ENCODE measurements at places on chromosomes 2 and 18. TPM values are rescaled to one million over a fixed set of nuclear protein-coding genes. Genes with fewer than 3 reads are reported as not detected.

- DNase-seq = no peak
Observed at GRCh38 chr2:143764261-143764660, 635.0 kb downstream of the ARHGAP15 start.

DNA sequence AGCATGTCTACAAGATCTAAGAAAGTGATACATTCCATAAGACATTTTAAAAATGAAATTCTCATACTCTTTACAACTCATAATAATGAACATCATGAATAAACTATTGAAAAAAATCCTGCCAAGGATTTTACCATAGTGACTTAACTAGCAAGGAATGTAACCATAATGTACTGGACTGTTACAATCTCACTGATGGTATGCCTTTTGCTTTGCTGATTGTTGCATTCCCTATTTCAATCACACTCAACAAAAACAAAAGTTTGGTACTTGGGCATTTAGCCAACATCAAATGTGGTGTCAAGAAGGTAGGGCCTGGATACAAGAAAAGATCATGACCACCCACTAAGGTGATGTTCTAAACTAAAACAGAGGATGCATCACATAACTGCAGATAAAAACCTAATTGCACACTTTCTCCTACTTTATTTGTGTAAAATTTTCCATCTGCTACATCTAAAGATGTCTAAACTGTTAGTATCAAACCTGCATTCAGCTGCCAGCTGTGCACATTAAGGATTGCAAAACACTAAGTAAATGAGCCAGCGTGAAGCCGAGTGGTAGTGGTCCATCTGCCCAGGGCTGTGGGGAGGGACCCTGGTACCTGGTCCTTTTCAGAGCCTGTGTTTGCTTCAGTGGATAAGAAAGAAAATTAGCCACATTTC is 564.4 kb downstream of the ZEB2 start:
- DNase-seq = no peak

EHD3 gene
- total RNA-seq = 12.1 TPM

- DNase-seq = no peak
Observed at GRCh38 chr2:174300114-174300513, 34.6 kb upstream of the SP9 start.

GRCh38 chr2:102892698-102893310 is 131.0 kb downstream of the TMEM182 start:
- DNase-seq = no peak

PSTPIP2 gene
- 3.4 TPM for total RNA-seq

DNA sequence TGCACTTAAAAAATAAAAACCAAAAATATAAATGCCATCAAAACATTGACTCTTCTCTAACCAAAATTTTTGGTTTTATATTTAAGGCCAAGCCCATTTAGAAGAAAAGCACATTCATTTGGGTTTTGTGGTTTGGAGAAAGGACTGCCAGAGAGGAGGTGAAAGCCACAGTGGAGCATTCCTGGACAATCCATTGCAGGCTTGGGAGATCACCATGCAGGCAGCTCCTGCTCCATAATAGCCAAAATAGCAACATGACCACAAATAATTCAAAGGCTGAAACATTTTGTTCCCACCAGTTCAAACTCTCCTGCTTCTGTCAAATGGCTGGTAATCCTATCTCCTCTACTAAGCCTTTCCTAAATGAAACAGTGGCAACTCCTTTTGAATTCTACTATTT is 73.5 kb downstream of the GALNT3 start:
- DNase-seq = no peak

GRCh38 chr2:110166266-110166665 is 38.5 kb downstream of the NPHP1 start:
- no peak for DNase-seq

- no peak for DNase-seq
Observed at GRCh38 chr2:120775801-120776589, 40.3 kb downstream of the GLI2 start.

DNA sequence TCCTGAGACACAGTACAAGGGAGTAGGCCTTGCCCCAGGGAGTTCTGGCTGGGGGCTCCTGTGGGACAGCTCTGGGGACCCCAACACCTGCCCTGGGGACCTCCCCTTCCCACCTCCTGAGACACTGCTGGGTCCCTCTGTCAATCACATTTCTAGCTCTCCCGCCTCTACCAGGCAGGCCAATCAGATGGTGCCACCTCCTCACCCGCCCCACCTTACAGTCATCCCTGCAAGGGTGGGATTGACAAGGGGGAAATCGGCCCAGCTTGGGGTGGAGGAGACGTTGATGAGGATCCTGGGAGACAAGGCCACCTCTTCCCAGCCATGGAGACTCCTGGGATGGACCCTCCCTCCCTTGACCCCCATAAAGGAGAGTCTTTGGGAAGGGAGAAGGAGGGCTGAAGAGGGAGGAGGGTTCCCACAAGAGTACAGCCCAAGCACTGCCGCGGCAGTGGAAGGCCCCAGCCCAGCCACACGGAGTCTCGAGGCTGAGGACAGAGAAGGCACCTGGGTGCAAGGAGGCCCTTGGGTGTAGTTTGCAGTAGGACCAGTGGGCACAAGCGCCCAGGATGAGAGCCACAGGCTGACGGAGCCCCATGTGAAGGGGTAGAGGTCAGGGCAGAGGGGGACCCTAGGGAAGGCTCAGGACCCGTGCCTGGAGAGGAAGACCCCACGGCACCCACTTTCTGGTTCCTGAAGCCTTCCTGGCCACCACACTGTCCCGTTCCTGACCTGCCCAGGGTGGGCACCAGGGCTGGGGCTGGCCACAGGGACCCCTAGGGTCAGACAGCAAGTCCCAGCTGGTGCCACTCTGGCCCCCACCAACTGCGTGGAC is 109.9 kb upstream of the OTOS start:
- no peak for DNase-seq

NOL4 gene
- total RNA-seq = not detected

GRCh38 chr2:27191070-27191829 is 20.6 kb upstream of the ATRAID start:
- peak; percentile 73 for DNase-seq

GRCh38 chr2:46101557-46102220 is 195.5 kb upstream of the EPAS1 start:
- DNase-seq = no peak

DNA sequence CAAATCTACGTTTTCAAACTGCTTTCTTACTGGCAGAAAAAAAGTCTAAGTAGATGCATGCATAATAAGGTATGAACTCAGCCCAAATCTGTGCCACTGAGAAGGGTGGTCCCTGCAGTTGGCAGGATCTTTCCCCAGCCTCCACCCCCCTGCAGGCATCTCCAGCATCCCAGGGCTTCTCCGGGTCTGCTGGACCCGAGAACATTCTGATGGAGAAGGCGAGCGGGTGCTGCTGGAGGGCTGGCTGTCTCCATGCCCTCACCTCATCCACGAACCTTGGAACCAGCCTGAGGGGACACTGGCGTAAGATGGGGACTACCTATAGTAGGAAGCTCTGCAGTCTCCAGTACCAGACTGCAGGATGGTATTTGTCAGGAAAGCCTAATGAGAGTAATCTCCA is 198.9 kb downstream of the HDAC4 start:
- DNase-seq = no peak

- DNase-seq = no peak
Observed at GRCh38 chr2:95343429-95344214, 46.5 kb downstream of the KCNIP3 start.

TRMT61B gene
- total RNA-seq = 14.9 TPM

DNA sequence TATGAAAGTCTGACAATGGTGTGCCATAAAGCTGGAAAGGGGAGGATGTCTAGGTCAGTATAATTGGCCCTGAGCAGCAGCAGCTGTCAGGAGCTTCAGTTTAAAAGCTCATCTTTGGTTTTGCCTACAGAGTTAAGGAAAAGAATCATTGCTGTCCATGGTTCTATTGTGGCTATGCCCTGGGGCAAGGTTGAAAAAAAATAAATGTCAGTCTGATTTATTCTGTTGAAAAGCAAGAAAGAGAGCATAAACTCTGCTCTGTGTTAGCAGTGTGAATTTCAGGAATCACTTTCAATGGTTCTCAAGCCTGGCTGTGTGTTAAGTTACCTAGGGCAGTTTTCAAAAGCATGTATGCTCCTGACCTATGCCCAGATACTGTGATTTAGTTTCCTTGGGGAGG is 446.7 kb downstream of the SETBP1 start:
- no peak for DNase-seq

GRCh38 chr2:233065954-233066470 is 5.9 kb downstream of the INPP5D start:
- no peak for DNase-seq

DNA sequence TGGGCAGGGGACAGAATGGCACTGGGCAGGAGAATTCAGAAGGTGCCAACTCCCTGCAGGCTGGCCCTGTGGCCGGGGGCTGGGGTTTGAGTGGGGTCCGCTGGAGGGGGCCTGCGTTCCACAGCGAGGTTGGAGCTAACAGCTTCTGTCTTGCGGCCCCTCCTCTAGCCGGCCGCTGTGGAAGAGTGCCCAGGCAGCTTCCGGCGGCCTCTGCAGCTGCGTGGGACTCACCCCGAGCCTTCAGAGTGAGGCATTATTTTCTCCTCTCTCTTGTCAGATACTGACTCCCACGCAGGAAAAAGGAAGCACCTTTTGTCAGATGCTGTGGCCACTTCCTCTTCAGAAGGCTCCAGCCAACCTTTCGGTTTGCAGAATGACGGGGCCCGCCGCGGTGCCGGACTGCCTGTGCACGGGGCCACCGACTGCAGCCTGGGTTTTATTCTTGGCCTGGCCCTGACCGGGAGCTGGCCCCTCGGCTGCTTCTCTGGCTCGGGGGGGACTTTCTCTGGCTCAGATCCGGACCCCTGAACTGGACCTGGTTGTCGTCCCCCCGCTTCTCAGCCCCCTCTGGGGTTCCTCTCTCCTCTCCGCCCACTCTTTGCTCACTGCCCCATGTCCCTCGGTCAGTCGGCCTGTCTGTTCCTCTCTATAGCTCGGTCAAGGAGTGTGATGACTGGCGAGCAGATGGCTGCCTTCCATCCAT is 40.1 kb downstream of the ARHGAP25 start:
- peak; percentile 77 for DNase-seq

- no peak for DNase-seq
Observed at GRCh38 chr2:70182689-70183088, 8.1 kb downstream of the C2orf42 start.

GRCh38 chr18:35826477-35826876 is 146.0 kb upstream of the RMP24 start:
- no peak for DNase-seq

DPY30 gene
- total RNA-seq = 77.5 TPM

NYAP2 gene
- total RNA-seq = not detected

COBLL1 gene
- 38.4 TPM for total RNA-seq

CYP27A1 gene
- total RNA-seq = 12.6 TPM

GRCh38 chr2:65017335-65017734 is 28.1 kb downstream of the SLC1A4 start:
- DNase-seq = no peak

DNA sequence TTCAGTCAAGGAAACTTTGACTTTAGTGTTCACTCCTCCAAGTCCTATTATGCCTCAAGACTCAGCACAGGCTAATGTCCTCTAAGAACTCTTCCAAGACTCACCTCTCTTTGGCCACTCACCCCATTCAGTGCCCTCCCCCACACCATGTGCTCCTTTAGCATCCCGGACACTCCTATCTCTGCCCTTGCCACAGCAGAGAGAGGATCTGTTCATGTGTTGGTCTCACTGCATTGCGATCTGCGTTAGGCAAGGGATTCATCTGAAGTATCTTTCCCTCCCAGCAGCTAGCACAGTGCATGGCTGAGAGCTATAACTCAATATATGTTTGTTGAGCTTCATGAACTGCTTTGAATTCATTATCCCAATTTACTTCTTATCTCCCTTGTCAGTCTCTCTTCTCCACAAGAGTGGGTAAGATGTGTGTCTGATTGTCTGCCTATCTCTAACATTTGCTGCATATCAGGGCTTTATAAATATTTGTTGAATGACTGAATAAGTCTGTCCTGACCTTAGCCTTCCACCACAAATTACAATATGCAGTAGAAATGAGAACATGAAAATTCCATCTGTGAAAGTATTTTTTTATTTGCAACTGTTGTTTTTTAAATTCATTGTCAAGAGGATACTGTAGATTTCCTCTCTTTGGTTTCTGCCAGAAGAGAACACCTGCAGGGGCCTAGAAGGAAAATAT is 179.9 kb upstream of the NCKAP5 start:
- DNase-seq = no peak

SCYGR4 gene
- not detected for total RNA-seq

DTNA gene
- total RNA-seq = 15.3 TPM

DNA sequence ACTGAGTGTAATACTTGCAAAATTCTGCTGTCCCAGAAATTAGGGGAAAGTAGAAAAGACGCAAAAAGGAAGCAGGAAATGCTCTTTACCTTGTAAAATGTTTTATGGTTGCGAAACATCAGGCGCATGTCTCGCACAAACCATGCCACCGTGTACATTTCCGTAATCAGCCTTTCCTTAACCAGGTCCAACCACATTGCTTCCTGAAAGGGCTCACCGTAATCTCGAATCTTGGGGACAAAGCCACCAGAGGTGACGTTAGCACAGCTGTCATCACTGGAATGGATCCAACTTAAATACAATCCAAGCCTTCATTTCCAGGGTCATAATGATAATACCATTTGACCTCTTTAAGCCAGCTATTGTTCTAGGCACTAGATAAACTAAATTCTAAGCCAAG is 49.3 kb downstream of the SP110 start:
- DNase-seq = peak; percentile 56

DNA sequence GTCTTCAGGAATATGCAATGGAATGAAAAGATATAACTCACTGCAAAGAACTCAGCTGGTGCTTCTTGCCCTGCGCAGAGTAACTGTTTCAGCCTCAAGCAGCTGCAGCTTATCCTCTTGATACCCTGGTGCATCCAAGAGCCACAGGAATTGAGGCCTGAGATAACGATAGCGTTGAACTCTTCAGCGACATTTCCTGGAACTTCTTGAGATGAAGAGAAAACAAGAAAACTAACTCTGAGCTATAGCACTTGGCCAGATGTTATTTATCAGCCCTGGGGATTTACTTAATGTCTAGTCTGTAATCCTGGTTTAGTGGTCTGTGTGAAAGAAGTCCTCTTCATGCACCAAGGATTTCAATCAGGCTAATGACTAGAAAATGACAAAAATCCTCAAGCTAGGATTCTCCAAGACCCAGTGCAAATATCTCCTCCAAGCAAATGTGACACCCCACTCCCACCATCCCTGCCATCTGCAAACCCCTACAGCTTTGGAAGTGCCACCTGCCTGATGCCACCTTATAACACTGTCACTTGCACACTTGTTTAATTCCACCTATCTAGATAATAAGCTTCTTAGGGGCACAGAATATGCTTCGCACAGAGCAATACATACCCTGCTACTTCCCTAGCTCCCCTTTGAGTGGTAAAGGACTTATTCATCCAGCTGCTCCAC is 40.6 kb downstream of the EHD3 start:
- no peak for DNase-seq

GRCh38 chr2:222656526-222657446 is 894 bp upstream of the FARSB start:
- no peak for DNase-seq

GATA6 gene
- total RNA-seq = 14.6 TPM

DNA sequence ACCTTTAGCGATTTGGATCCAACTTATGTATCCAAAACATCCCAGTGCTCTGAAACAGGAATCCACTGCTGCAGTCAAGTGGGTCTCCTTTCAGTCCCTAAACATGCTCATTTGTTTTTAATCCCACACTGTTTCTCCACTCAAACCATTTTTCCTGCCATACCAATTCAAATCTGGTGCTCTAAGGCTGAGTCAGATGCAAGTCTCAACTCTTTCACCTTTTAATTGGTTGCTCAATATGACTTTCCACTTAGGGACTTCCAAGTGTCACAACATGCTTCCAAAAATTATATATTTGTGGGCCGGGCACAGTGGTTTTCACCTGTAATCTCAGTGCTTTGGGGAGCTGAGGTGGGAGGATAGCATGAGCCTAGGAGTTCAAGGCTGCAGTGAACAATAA is 113.4 kb upstream of the TANK start:
- DNase-seq = no peak

Measured in endothelial cell of umbilical vein (primary cell).